Posterior vena cava (tissue), 2 donors: ENCODE measurements at places on chromosomes 13 and 19. TPM values are rescaled to one million over a fixed set of nuclear protein-coding genes. Genes with fewer than 3 reads are reported as not detected.

GRCh38 chr13:39036212-39036611, 1.7 kb downstream of the PROSER1 start:
- no peak for DNase-seq

GRCh38 chr13:29654384-29654783, 58.9 kb upstream of the SLC7A1 start:
- DNase-seq = no peak

The ITGBL1 gene
- 75.1 TPM for total RNA-seq

DNA sequence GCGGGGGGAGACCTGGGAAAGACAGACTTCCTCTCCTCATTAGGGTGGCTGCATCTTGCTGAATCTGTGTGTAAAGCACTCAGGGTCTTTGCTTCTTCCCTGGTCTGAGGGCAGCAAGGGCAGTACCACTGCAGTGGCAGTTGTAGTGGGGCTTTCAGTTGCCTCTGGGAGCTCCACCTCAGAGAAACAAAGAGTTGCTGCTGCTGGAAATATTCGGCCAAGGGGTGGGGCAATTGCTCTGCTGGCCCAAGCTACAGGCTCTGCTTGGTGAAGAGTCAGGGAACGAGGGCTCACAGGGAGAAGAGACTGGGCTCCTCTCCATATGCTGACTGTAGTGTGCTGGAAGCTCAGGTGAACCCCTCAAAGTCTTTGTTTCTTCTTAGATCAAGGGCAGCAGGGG, 52.5 kb downstream of the POSTN start:
- DNase-seq = no peak

The LILRA1 gene
- total RNA-seq = 1.8 TPM

The CALR3 gene
- not detected for total RNA-seq

DNA sequence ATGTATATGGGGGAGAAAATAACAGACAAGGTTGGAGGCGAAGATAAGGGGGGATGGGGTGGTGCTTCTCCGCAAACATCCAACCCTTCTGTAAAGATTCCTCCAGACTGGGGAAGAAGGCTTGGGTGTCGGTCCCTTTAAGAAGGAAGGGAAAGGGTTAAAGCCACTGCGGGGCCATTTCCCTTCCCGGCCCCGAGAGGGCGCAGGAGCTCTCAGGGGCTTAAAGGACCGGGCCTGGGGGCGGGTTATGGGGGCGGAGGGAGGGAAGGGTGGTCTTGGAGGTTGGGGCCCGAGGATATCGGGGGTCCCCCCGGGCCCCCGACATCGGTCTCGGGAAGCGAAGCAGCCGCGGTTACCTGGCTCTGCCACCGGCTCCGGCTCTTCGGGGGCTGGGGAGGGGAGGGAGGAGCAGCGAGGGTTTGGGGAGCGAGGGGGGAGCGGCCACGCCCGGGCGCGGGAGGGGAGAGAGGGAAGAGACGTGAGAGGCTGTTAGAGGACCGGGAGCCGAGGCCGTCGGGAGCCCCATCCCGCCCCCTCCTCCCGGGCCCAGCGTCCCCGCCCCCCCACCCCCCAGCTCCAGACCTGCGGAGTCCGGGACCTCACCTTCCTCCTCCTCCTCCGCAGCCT, 2.8 kb downstream of the TNNT1 start:
- no peak for DNase-seq

- no peak for DNase-seq
Measured at GRCh38 chr13:33690354-33690753, 127.6 kb upstream of the RFC3 start.

- no peak for DNase-seq
Measured at GRCh38 chr19:5032101-5032967, 63.4 kb downstream of the KDM4B start.

The PGLYRP2 gene
- total RNA-seq = not detected

DNA sequence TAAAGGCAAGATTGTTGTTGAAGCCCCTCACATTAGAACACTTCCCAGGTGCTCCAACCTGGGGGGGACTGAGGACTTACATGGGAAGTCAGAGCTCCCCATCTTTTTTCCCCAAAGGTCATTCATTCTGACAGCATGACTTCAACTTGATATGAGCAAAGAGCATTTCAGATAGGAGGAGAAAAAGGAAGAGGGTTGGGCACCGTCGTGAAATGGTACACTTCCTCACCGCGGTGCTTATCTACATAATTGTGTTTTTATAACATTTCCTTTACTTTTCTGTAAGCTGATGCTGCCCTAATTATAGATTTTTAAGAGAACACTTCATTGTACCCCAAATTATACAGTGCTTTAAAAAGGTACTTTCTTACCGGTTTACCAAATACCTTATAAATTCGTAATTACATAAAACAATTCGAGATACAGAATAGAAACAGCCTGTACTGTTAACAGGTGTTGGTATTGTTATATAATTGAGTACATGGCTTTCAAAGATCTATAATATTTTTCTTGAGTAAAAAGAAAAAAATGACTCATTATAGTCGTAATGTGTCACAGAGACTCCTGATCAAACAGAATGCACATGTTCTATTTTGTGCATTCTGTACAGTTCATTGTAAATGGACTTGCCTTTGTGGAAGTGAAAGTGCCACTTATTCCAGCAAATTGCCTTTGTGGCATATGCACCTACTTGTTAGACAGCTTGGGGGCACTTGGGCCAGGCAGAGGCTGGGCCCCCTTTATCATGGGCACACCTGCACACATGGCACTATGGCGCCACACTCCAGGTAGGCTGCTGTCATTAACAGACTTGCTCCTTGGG, 81.8 kb downstream of the GGACT start:
- DNase-seq = no peak

The HIPK4 gene
- total RNA-seq = 0.29 TPM

DNA sequence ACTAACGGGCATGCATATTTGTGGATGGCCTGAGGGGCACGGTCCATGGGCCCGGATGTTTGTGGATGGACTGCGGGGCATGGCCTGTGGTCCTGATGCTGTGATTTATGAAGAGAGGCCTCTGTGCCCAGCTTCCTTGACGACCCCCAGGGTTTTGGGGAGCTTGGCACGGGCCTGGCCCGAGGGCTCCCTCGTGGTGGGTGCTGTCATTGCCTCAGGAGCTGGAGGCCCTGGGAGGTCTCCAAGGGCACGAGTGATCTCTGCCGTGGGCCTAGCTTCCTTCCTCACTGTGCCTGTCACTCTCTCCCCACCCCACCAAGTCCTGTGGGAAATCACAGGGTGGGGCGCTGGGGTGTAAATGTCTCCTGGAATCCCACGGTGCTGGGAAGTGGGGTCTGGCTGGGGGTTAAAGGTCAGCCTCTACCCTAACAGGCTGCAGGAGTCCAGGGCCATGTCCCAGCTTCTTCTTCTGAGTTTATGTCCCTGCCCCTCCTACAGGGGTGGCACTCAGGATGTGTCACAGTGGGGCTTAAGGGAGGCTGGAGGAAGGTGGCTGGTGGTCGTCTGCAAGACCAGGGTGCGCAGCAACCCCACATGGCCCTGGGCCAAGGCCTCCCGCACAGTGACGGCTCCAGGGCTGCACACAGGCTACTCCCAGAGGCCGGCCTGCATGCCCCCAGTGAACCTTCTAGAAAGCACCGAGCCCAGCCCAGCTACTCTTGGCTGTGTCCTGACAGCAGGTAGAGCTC, 27.6 kb upstream of the RANBP3 start:
- DNase-seq = no peak

- DNase-seq = no peak
Measured at GRCh38 chr19:13100031-13100588, 2.5 kb downstream of the LYL1 start.

GRCh38 chr13:29855009-29855408, 4.6 kb upstream of the UBL3 start:
- DNase-seq = no peak

- DNase-seq = no peak
Measured at GRCh38 chr13:54945973-54946372, 1917.4 kb downstream of the OLFM4 start.

DNA sequence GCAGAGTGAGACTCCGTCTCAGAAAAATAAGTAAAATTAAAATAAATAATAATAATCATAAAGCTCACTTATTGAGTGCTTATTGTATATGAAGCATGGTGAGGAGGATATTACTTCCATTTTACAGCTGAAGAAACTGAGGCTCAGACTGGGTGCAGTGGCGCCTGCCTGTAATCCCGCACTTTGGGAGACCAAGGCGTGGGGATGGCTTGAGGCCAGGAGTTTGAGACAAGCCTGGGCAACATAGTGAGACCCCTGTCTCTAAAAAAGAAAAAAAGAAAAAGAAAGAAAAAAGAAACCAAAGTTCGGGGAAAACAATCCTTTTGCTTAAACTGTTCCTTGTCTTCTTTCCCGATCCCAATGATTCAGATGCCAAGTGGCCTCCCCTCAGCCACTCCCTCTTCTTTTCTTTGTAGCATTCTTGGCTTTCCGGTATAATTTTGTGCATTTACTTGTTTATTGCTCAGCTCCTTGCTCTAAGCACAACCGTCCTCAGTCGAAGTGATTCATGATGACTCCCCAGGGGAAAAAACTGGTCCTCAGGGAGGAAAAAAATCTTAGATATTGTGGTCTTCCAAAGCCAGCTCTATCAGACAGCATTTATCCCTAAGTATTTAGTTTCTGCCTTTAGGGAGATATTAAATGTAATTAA, 965 bp upstream of the EIF3G start:
- DNase-seq = no peak

GRCh38 chr19:6249296-6249695, 30.5 kb downstream of the MLLT1 start:
- DNase-seq = no peak

The ATP4B gene
- not detected for total RNA-seq

DNA sequence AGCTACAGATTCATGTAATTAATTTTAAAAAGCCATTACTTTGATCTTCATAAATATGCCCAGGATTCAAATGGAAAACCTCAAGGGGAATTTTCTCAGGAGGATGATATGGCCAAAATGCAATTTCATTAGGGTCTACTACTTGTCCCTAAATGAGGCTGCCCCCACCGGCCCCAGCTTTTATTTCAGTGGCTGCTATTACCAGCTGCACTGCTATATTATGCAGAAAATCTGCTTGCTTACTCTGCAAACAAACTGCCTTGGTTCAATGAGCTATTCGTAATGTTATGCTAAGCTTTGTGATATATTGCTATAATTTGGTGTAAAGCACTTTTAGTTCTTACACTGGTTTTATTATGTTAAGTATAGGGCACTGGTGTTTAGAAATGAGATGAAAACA, 137.3 kb upstream of the TMTC4 start:
- DNase-seq = no peak

GRCh38 chr13:80716610-80717081, 375.7 kb upstream of the SPRY2 start:
- DNase-seq = peak; percentile 54

- no peak for DNase-seq
Measured at GRCh38 chr13:66171920-66172319, 1058.2 kb downstream of the PCDH9 start.

The TOMM40 gene
- total RNA-seq = 29.9 TPM

The LGALS7B gene
- total RNA-seq = not detected

DNA sequence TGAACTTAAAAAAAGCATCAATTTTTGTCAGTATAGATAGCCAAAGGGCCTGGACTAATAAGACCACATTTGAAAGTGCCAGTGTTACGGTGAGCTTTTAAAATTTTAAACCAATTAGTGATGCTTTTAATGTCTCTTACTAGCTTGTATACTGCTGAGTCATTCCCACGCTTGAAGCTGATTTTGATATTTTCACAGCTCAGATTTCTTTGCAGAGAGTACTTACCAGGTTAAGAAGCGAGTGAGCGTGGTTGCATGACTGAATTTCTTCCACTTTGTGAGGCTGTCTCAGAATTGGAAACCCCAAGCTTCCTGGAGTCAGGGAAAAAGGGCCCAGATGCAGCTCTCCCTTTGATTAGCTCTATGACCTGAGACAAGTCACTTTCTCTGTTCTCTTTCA, 74.5 kb upstream of the NBEA start:
- no peak for DNase-seq

The UGGT2 gene
- 53.9 TPM for total RNA-seq

The WTIP gene
- total RNA-seq = 20.7 TPM

DNA sequence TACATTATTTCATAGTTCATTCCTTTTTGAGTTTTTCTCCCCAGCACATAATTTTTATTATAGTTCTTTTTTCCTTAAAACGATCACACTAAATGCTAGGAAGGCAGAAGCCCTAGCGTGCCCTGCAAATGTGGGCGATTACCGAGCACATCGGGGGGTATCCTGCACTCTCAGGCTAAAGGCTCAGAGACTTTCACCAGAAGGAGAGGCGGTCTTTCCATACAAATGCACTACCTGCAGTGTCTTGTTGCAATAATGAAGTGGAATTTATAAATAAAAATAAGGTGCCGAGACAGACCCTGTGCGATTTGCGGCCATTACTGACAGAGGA, 29.3 kb upstream of the SPACA7 start:
- no peak for DNase-seq

DNA sequence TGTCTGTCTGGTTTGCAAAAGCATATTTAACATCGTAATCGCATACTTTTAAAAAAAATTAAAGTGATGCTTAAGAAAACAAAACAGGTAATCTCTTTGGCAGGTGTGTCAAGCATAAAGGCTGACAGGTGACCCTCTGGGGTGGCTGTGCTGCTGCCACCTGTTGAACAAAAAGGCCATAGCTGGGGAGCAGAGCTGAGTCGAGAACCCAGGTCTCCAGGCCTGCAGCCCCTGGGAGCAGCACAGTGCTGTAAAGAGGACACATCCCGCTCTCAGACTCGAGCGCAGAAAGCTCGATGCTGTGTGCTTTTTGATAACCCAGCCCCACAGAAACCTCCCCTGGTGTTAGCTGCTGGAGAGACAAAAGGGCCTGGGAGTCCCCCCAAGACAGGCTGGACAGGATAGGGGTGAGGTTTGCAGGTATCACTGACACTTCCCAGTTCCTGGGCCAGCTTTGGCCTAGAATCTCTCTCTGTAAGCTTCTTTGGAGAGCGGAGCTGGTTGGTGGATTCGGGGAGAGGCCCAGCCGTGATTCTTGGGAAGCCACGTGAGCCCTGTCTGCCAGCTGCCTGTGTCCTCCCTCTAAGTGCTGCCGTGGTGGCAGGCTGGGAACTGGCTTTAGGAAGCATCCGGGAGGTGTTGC, 66.9 kb downstream of the C13orf42 start:
- no peak for DNase-seq

DNA sequence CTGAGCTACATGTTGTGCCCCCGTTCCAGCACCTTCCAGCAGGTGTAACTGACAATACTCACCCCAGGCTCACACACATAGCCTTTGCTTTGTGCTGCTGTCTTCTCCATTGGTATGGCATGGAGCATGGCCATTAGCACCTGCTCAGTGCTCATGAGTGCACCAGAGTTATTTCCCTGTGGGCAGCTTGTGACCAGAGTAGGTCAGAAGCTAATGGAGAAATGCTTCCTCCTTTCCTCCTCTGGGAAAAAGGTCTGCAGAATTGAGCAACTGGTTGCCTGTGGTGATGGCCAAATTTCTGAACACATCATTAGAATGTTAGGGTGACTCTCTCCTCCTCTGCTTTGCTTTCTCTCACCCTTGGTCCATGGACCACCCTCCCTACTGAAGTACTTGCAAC, 344.5 kb upstream of the TMTC4 start:
- DNase-seq = no peak

- no peak for DNase-seq
Measured at GRCh38 chr19:31992750-31993149, 352.7 kb upstream of the ZNF507 start.
